ENCODE measurements at places on chromosomes 1 and 21.

DNA sequence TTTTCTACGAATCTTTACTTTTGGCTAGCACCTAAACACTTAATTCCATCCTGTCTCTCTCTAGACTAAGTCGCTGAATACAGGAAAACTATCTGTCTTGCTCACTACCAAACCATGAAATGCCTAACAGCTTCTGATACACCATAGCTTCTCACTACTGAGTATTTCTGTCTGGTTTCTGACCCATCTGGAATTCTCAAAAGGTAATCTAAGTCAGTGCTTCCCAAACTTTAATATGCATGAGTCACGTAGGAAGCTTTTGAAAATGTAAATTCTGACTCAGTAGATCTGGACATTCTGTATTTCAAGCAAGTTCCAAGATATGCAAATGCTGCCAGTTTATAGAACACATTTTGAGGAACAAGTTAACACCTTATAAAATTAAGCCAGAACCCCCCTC, 9.2 kb upstream of the OVGP1 start:
- DNase-seq, result no peak

GRCh38 chr21:42760361-42760950, 107.0 kb downstream of the PDE9A start:
- no peak for DNase-seq

GRCh38 chr1:39925721-39926342, 24.1 kb upstream of the MYCL start:
- DNase-seq, result no peak

DNA sequence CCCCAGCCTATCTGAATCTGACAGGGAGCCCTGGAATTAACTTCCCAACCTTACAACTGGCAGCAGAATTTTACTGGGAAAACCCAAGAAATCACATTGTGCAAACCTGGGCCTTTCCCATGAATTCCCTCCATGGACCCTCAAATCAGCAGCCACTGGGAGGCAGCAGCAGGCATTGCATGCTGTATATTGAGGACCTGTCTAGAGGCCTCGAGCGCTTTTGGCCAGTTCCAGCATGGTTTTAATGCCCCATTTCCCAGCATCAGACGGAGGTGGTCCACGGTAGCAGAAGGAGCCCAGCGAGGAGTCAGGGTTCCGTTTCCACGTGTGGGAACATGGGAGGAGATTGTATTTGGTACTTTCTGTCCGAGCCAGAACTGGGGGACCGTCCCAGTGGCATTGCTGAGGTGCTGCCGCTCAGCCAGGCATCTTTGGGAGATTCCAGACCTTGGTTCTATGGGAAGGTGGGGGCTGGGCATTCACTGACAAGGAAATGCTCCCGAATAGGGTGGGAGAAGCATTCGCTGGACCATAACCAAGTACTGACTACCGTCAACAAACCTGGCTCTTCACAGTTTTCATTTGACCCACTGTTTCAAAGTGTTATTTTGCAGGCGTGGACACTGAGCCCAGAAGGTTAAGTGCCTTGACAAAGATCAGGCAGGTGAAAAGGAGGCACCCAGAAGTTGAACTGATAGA, 15.9 kb downstream of the BMP8A start:
- no peak for DNase-seq

DNA sequence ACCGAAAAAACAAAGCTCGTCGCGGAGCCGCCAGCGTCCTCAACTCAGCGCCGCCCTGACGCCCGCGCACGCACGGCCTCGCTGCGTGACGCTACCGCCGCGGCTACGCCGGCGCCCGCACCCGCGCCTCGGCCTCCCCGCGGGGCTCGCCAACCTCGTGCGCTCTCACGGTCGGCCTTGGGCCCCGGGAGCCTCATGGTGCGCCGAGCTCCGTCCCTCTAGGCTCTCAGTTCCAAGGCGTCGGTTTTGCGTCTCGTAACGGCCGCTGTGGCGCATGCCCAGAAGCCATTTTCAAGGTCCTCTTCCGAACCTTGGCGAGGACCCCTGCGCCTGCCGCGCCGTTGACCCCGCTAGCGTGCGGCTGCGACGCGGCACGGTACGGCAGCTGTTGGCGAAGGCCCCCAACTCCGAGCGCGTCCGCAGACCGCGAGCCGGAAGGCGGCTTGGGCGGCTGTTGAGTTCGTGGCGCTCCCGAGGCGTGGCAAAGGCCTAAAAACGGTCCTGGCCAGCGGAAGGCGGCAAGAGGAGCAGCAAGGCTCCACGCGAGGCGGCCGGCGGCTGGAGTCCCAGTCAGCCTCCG, at the start of gene HENMT1:
Gene HENMT1, minus strand, starts transcription at position 64 of the 580 bp plus-strand sequence. CDS start 1,209 bp downstream, outside the sequence.
- DNase-seq, result peak; percentile 74

- DNase-seq, result no peak
These were observed 23.2 kb upstream of the SPATA6 start for GRCh38 chr1:48495166-48495565.

DNA sequence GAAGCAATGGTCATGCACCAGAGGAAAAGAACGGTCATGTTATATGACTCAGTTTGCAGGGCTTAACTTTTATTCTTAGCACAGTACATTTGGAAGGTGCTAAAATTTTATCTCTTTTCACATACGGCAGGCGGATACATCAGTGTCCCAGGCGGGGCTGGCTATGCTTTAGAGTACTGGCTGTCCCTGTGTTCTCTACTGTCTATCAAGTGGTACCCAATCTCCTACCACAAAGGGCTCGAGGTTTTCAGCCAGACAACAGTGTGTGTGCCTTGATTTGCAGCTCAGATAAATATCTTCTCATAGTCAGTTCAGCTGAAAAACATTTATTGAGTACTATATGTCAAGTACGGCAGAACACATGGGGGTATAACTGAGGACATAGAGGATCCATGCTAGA, 65.3 kb downstream of the URB2 start:
- DNase-seq, result no peak

DNA sequence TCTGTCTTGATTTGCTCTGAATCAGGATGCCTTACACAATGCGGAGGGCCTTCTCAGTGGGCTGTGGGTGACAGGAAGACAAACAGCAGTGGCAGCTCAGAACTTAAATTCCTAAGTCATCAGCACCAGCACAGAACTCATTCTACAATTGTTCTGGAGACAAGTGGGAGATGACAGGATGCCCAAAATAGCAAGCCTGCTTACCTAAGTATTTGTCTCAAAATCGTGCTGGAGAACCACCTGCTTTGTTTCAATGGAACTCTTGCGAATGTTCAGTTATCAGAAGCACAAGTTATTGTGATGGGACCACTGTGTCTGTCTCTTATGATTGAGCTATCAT, 76.1 kb downstream of the VCAM1 start:
- DNase-seq, result no peak

- no peak for DNase-seq
These were observed 51.5 kb downstream of the MIGA1 start for GRCh38 chr1:77830946-77831345.

GRCh38 chr1:54542962-54543539, 5.0 kb upstream of the ACOT11 start:
- DNase-seq, result no peak

DNA sequence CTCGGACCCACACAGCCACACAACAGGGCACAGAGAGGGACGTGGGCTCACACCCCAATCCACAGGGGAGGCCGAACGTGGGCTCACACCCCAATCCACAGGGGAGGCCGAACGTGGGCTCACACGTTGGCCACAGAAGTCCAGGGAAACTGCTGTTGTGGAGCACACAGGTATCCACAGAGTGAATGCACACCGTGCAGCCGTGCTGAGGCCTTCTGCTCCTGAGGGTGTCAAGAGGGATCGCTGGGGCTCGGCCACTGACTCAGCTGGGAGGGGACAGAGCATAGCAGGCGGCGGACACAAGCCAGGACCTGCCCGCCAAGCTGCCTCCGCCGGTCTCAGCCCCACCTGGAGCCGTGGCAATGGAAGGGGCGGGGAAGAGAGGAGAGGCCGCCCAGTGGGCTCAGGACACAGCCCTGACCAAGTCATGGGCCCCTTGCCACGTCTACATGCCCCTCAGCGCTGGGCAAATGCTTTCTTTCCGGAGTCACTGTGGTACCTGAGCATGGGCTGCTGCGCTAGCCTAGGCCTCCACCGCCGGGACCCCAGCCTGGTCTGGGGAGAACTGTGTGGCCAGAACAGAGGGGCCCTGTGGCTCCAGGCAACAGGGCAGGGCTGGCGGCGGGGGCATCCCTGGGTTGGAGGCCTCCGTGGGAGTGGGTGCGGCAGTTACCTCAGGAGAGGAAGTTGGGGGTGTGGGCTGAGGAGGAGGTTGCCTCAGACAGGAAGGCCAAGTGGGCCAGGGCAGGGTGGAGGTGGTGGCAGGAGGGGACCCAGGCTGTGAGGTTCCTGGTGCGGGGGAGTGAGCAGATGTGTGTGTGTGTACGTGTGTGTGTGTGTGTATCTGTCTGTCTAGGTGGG, 1.2 kb downstream of the SYTL1 start:
- DNase-seq, result no peak

DNA sequence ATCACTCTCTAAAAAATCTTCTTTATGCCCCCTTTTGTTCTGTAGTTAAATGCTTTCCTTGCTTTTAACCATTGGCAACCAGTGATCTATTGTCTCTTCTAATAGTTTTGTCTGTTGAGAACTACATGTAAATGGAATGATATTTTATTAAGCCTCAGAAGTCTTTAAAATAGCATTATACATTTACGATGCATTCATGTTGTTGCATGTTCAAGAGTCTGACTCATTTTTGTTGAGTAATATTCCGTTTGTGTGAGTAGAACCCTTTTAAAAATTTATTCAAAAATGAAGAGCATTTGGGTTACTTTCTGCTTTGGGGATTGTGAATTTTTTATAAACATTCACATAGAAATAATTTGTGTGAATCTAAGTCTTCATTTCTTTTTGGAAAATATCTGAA, 1352.9 kb downstream of the NCAM2 start:
- DNase-seq, result no peak

DNA sequence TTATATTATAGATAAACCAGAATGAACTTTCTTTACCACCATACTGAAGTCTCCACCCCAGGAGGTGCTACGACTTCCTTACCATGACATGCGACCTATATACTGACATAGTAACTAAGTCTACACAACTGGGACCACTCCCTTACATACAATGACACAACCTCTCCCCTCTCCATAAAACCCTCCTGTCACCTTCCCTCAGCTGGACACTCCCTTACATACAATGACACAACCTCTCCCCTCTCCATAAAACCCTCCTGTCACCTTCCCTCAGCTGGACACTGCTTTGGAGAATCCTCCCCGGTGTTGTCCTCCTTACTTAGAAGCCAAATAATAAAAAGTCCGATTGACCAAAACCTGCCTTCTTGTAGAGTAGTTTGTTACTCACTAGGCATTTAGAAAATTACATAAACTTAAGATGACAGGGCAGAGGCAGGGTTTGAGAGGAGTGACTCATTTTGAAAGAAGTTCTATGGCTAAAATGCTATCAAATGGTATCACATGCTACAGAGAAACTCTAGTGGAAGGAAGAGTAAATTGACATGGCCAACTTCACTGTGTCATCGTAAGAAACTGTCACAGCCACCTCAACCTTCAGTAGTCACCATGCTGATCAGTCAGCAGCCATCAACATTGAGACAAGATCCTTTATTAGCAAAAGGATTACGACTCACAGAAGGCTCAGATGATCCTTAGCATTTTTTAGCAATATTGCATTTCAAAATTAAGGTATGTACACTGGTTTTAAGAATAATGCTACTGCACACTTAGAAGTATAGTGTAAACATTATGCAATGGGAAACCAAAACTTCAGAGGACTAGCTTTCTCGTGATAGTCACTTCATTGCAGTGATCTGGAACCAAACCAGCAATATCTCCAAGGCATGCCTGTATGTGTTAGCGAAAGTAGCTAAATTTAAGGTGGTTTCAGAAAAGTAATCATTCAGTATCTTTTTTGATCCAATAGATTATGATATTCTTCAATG, 56.4 kb downstream of the AHCTF1 start:
- no peak for DNase-seq

GRCh38 chr1:43048601-43049011, 89.9 kb upstream of the SLC2A1 start:
- DNase-seq, result no peak

- DNase-seq, result peak; percentile 82
These were observed 41.9 kb upstream of the TNFRSF1B start for GRCh38 chr1:12124693-12125421.

DNA sequence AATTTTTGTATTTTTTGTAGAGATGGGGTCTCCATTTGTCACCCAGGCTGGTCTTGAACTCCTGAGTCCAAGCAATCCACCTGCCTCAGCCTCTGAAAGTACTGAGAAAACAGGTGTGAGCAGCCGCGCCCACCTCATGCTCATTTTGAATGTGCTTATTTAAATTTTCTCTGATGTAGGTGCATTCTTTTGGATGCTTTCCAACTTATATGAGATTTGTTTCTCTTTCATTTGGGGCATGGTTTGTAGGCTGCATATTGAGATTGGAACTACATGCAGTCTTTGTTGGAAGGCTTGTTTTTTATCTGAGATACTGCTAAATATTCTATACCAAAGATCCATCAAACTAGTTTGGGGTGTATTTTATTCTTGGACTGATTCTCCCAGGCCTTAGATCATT, 81.0 kb upstream of the IVNS1ABP start:
- DNase-seq, result no peak

GRCh38 chr1:214464445-214465287, 86.7 kb downstream of the PTPN14 start:
- no peak for DNase-seq

DNA sequence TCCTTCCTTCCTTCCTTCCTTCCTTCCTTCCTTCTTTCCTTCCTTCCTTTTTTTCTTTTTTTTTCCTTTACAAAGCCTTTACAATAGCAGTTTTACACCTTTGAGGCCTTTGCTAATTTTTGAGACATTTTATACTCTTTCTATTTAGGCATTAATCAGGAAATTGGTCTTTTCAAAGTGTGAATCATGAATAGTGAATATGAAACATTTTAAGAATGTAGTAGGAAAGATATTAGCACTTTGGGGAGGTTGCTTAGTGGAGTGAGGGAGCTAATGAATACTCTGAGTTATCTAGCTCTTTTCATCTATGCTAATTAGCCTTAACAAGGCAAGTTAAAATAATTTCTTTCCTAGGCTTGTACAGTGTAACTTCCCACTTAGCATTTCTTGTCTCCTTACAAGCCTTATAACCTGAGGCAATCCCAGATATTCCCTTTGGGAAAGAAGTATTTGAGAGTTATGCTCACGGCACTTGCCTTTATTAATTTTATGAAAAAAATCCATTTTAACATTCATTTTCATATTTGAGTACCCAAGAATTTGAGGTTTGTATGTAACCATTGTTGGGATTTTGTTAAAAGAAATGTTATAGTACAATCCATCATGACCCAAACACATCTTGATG, 122.6 kb downstream of the NTNG1 start:
- DNase-seq, result no peak

DNA sequence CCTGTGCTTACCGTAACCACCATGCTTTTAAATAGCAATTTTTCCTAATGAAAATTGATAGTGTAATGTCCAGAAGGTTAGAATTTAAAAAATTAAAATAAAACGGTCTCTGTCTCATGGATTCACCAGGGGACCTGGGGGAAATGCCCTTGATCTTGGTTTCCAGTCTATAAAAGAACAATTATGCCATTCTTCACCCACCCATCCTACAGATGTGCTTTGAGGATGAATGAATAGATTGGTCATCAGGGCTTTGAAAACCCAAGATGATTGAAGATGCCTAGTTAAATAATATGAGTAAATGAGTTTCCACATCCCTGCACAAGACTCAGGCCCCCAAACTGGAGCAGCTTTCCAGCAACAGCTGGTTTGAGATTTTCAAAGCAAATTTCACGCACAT, 38.7 kb downstream of the CNN3 start:
- no peak for DNase-seq

GRCh38 chr21:40967771-40968170, 120.8 kb upstream of the DSCAM start:
- no peak for DNase-seq

- DNase-seq, result no peak
These were observed 12.2 kb downstream of the PLEKHO1 start for GRCh38 chr1:150161747-150162581.

Data from ecto neural progenitor cell (in vitro differentiated cells).